Activated CD4-positive, alpha-beta T cell treated with anti-CD3 and anti-CD28 coated beads for 1 hour (primary cell): ENCODE measurements at places on chromosomes 4 and X.

DNA sequence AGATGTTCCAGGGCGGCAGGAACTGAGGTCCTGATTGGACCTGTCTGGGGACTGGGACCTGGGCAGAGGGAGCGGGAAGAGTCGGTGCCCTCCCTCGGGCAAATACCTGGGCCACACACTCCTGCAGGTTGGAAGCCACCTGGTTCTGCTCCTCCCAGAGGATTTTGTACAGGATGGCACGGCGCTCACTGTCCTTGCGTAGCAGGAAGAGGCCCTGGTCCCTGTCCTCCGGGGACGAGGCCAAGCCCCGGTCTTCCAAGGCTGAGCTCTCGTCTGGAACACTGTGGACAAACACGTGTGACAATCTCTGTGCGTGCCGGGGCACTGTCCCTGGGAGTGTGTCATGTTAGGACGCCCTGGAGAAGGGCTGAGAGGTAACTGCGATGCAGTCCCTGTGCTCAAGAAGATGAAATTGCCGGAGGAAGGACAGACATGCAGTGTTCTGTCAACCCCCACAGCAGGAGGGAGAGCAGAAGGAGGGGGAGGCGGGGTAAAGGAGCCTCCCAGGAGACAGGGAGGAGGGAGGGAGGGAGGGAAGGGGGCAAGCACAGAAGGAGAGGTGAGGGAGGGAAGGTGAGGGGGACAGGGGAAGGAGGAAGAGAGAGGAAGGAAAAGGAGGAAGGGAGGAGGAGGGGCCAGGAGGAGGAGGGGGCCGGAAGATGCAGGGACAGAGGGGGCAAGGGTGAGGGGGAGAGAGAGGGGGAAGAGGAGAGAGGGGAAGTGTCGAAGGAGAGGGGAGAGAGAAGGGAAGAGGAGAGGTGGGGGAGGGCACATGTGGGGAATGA lies 29.0 kb downstream of the PDHA1 start:
- no peak for DNase-seq

GRCh38 chr4:184887333-184887732 lies 61.6 kb upstream of the ACSL1 start:
- no peak for DNase-seq

DNA sequence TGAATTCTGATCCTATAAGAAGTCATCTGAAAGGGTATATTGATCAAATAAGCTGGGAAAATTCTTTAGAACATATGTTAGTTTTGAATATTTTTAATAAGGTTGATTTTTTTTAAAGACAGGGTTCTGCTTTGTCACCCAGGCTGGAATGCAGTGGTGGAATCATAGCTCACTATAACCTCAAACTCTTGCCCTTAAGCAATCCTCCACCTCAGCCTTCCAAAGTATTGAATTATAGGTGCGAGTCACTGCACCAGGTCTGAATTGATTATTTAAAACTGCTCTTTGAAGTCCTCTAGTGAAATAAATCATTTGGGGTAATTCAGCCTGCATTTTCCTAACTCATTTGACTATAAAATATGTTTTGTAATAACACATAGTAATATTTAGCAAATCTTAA lies 812.3 kb downstream of the PDHA2 start:
- no peak for DNase-seq

DNA sequence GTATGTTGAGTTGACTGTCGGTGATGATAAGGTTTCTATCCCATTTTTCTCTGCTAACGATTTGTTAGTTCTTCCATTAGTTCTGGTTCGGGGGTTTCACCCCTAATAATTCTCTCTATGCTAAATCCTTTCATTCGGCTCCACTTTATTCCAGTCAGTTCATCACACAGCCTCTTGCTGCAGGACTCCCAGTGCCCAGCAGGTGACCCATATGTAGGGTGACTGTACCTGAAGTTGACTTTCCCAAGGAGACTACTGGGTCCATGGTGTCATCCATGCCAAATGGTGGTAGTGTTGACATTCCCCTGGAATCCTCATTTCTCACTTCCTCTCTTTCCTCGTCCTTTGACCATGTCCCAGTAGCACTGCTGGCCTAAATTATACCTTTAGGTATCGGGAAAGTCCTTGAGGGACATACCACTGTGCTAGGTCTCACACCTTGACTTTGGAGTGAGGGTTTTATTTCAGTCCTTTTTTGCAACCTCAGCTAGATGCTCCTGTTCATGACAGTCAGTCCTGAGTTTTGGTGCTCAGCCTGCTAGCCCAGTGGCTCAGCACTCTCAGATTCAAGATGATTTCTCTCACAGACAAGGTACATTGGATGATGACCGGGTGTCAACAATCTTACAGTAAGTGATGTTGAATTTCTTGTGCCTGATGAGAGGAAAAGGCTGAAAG lies 105.1 kb upstream of the ARHGAP24 start:
- no peak for DNase-seq

DNA sequence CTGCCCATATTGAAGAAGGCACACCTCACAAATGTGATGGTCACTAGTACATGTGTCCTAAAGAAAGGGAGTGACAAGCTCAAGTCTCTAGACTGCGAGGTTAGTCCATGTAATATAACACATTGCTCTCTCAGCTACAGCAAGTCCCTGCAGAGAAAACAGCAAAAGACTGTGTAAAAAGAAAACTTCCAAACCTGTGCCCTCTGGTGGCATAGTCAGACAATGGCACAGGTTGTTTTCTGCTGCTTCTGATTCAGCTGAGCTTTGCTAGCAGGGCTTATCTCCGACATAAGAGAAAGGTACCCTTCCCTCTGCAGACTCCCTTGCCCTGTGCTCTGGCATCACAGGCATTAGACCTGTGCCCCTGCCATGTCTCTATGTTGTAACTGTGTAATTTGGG lies 1.4 kb upstream of the SERPINA7 start:
- DNase-seq, result no peak

DNA sequence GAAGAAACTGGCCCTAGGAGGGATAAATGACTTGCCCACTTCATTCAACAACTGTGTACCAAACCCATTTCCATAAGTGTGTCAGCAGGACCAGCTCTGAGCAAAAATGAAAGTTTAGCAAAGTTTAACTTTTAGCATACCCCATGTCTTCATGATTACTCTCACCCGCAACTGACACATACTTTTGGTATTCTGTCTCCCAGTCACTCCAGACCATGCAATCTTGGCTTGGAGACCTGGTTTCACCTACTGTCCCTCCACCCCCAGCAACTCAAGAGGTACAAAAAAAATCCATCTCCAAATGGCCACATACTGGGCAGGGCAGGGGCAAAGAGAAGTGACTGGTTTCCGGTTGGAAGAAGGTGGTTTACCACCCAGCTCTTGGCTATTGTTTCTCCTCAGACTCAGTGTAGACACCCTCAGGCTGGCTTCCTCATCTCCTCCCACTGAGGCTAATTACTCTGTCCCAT lies 79.8 kb downstream of the RLIM start:
- no peak for DNase-seq

- no peak for DNase-seq
Observed at GRCh38 chrX:2514131-2514530, 13.4 kb upstream of the DHRSX start.

GRCh38 chr4:98657531-98658286 lies 702 bp downstream of the TSPAN5 start:
- no peak for DNase-seq

- no peak for DNase-seq
Observed at GRCh38 chr4:40514497-40514951, 115.1 kb downstream of the RBM47 start.

GRCh38 chr4:623914-624566 lies 1.3 kb upstream of the PDE6B start:
- no peak for DNase-seq

DNA sequence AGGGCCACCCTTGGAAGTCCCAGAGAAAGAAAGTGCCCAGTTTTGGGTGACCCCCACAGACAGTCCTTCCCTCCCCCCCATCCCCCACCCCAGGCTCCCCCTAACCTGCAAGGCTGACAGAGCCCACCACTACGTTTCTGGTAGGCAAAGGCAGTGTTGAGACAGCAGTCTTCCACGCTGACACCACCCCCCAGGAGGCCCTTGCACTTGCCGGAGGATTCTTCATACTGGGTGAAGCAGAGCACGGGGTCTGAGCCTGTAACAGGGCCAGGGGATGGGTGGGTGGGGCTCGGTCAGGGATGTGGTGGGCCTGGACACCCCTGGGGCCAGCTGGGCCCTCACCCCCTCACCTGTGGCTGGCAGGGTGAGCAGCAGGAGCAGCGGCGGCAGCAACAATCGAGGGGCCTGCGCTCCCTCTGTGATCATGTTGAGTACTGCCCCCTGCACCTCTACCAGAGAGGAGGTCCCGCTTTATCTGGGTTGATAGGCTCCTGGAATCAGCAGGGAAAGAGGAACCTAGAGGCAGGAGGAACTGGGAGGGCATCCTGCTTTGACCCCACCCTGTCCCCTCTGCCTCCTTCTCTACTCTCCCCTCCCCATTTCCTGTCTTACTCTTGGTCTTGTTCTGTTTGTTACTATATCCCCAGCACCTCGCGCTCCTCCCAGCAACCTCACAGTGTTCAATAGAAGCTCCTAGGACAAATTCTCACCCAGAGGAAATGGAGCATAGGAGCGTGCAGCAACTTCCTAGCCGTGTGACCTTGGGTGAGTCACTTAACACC lies at the start of gene CFP:
Gene CFP, minus strand, starts transcription at position 512 of the 782 bp plus-strand sequence. Its CDS starts 86 bp downstream, at position 426.
- no peak for DNase-seq

DNA sequence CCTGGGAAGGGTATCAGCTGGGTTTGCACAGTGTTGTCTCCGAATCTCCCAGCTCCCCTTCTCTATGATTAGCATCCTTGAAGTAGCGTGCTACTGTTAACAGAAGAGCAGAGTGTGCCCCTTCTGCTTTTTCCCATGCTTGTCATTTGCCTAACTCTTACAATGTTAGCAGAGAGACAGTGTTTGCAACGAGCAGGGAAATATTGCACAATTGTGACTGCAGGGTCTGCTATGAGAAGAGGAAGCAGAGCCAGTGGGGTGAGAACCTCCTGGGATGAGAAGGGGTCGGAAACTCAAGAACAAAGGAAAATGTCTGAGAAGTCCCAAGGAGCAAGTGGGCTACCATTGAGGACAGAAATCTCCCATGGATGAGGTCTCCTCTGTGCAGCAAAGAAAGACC lies 7.8 kb upstream of the CHRNA9 start:
- no peak for DNase-seq

GRCh38 chr4:91113130-91113706 lies 986.0 kb downstream of the CCSER1 start:
- no peak for DNase-seq
